ENCODE measurements at places on chromosomes 2 and 18. TPM values are rescaled to one million over a fixed set of nuclear protein-coding genes. Genes with fewer than 3 reads are reported as not detected.

GRCh38 chr2:118250463-118250862 lies 162.2 kb downstream of the INSIG2 start:
- peak; percentile 49 for DNase-seq

The SCYGR4 gene
- not detected for total RNA-seq

The KCNS3 gene
- total RNA-seq = 0.94 TPM

DNA sequence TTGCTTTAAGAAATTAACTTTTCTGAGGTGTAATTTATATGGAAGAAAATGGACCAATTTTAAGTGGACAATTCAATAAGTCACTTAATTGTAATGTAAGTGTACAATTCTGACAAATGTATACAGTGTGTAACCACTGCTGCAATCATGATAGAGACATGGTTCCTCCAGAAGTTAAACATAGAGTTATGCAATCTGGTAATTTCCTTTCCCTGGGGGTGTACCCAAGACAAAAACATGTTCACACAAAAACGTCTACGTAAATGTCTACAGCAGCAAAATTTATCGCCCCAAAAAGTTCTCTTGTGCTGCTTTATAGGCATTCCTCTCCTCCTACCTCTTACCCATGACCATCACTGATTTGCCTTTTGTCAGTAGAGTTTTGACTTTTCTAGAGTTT lies 141.5 kb downstream of the AQP4 start:
- no peak for DNase-seq

DNA sequence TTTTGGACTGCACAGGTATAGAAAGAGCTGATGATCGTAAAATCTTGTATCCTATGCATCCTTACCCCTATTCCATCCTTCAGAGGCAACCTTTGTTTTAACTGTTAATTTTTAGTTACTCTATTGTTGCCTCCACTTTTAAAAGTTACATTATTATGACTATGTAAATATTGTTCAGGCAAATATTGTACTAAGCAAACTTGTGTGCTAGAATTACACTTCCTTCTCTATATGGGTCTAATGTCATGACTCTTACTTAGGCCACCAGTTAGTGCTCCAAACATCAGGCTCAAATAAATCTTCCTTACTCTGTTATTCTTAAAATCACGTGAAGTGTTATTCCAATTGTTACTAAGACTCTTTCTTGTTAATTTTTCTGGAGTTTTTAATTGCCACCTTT lies 47.4 kb upstream of the EMILIN2 start:
- no peak for DNase-seq

- no peak for DNase-seq
Observed at GRCh38 chr2:101842471-101842870, 145.0 kb downstream of the MAP4K4 start.

Data from mammary epithelial cell (primary cell).